ENCODE measurements at places on chromosomes 3 and 15. TPM values are rescaled to one million over a fixed set of nuclear protein-coding genes. Genes with fewer than 3 reads are reported as not detected.

GRCh38 chr3:126478581-126479310 lies 3.1 kb upstream of the ZXDC start:
- H3K4me3 ChIP-seq: no peak overlapping the region
- no peak for DNase-seq
- no peak overlapping the region for H3K27ac ChIP-seq
- peaks cover 14% of the 10 kb centered on the region for H3K4me1 ChIP-seq
- no peaks in the 10 kb centered on the region for H3K36me3 ChIP-seq

GRCh38 chr15:78988361-78988911 lies 43.6 kb upstream of the CTSH start:
- H3K36me3 ChIP-seq: no peaks in the 10 kb centered on the region
- DNase-seq: peak; percentile 90
- no peaks in the 10 kb centered on the region for H3K27me3 ChIP-seq

DNA sequence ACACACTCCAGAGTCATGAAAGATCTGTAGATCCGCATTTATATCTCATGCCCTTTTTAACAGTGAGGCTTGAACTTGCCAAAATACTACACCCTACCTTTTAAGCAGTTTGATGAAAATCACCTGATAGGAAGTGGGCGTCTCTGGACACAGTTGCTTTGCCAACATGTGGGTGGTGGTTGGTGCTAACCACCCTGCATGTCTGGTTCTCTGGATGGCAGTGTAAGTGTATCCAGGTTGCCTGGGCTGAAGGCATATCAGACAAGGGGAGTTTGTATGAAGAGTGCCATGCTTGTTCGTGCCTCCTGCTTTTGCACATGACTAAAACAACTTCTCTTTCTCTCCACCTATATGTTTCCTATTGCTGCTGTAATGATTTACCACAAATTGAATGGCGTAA lies 159.6 kb downstream of the GHSR start:
- peaks cover 20% of the 10 kb centered on the region for H3K4me1 ChIP-seq
- no peaks in the 10 kb centered on the region for H3K27me3 ChIP-seq
- H3K27ac ChIP-seq: no peak overlapping the region
- no peak for DNase-seq

The MUC20 gene
- total RNA-seq: 0.81 TPM

The TOP2B gene
- 102 TPM for total RNA-seq

- H3K27ac ChIP-seq: no peak overlapping the region
- DNase-seq: no peak
- no peaks in the 10 kb centered on the region for H3K27me3 ChIP-seq
- no peak overlapping the region for H3K4me3 ChIP-seq
- no peaks in the 10 kb centered on the region for H3K36me3 ChIP-seq
- peaks cover 28% of the 10 kb centered on the region for H3K4me1 ChIP-seq
These were observed 119.4 kb downstream of the SUCLG2 start for GRCh38 chr3:67535006-67535405.

GRCh38 chr3:23580096-23580713 lies 225.6 kb upstream of the UBE2E1 start:
- H3K27me3 ChIP-seq: no peaks in the 10 kb centered on the region
- no peak overlapping the region for H3K27ac ChIP-seq
- H3K36me3 ChIP-seq: no peaks in the 10 kb centered on the region

GRCh38 chr15:36961956-36962355 lies 138.4 kb downstream of the MEIS2 start:
- H3K36me3 ChIP-seq: no peaks in the 10 kb centered on the region
- no peak for DNase-seq
- H3K27me3 ChIP-seq: no peaks in the 10 kb centered on the region
- H3K4me1 ChIP-seq: no peaks in the 10 kb centered on the region
- no peak overlapping the region for H3K27ac ChIP-seq

Measured in endothelial cell of umbilical vein (primary cell).